Activated CD4-positive, alpha-beta T cell treated with anti-CD3 and anti-CD28 coated beads, Interleukin-2, amount 50 U/mL, for 1 hour (primary cell): ENCODE measurements at places on chromosomes 1 and 21.

GRCh38 chr1:167429612-167430011, 88.7 kb downstream of the CD247 start:
- DNase-seq = no peak

GRCh38 chr1:24896176-24896575, 33.9 kb downstream of the RUNX3 start:
- DNase-seq = no peak

- no peak for DNase-seq
Observed at GRCh38 chr1:98090351-98090750, 169.5 kb upstream of the DPYD start.

DNA sequence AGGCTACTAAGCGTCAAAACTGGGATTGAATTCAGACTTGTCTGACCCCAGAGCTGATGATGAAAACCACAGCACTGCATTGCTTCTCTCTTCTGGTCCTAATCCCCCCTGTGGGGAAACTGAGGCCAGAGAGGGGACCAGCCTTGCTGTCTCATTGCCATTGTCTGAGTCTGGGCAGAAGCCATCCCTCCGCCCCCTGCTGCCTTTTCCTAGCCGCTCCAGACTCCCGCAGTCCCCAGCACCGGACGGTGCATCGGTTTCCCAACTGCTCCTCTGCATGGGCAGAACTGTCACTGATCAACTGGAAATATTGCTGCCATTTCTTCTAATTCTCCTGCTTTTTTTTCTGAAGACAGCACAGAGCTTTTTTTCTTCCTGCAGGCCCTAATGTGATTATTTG, 157.4 kb downstream of the ACTL8 start:
- DNase-seq = no peak

GRCh38 chr1:201537028-201537427, 1.9 kb upstream of the NAV1 start:
- DNase-seq = no peak

DNA sequence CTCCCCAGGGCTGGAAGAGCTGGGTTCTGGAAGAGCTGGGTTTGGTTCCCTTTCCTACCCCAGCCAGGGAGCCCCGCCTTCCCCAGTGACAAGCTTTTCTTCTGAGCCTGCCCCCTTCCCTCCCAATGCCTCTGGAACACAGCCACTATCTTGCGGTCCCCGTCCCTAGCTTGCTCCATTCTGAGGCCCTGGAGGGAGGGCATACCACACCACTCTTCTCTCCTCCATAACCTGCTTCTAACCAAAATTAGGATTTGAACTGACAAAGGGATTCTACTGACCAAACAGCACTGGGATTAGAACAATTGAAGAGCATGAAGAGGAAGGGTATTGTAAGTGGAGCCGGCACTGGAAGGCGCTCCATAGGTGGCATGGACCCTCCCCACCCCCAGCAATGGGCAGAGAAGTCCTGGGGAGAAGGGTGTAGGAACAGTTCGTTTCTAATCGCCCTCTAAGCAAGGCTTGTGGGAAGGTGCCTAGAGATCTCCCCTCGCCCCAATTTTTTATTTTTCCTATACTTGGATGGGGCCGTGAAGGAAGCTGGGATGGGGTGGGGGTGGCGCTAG, 690 bp downstream of the C1orf216 start:
- DNase-seq = no peak

DNA sequence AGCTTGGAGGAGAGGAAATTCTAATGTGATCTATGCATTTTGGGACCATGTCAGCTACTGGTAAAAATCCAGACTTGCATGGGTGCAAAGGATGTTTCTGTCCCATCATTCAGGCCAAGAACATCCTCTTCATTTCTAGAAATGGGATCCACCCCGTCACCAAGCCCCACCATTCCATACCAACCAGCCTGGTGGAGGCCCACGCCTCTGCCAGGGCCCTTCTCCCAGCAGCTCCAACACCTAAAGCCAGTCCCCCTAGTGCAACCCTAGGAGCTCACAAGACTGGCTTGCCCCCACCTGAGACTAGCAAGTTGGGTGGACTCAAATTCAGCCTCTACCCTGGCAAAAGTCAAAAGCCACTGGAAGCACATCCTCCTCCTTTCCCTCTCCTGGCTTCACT, 1.9 kb downstream of the ARHGEF11 start:
- DNase-seq = no peak

- no peak for DNase-seq
Observed at GRCh38 chr1:160161965-160162705, 10.7 kb downstream of the ATP1A4 start.

GRCh38 chr1:162944974-162945674, 84.1 kb upstream of the CCDC190 start:
- no peak for DNase-seq

DNA sequence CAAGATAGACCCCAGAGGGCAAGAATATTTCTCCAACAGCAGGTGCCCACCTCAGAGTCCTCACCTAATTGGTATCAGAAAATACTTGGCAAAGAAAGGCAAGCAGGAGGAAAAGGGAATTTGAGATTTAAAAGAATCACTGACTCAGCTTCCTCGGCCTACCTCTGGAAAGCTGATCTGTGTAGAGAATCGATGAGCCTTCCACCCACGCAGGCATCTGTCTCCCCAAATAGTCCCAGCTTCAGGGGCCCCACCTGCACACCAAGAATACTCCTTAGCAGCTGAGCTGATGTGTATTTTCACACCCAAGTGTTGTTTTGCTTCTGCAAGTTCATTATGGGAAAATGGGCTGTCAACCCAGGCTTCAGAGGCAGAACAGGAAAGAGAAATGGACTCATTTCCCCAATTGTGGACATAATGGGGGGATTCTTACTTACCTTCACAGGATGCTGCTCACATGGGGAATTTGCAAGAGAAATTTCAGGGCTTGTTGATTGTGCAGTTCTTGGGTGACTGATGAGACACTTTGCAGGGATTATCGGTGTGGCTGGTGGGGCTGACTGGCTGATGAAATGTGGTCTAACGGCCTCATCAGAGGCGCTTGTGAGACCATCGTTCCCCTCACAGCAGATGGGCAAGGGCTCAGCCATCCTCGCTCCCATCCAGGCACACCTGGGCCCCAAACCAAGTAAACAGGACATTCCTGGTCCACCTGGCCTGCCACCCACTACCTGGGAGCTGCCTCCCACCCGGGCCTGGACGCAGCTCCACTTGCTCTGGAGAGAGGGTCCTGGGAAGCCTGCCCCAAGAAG, 436.3 kb downstream of the PTPRU start:
- DNase-seq = no peak

- no peak for DNase-seq
Observed at GRCh38 chr1:92923664-92924063, 37.6 kb downstream of the DIPK1A start.

GRCh38 chr1:62384276-62385005, 52.4 kb upstream of the USP1 start:
- no peak for DNase-seq
